Left renal pelvis (tissue), 4 donors: ENCODE measurements at places on chromosomes 6 and 20. TPM values are rescaled to one million over a fixed set of nuclear protein-coding genes. Genes with fewer than 3 reads are reported as not detected.

- no peak for DNase-seq
Measured at GRCh38 chr20:64035933-64036345, at the start of gene C20orf204. Gene C20orf204 (plus strand): TSS chr20:64036182. CDS start chr20:64036324, 142 bp downstream.

DNA sequence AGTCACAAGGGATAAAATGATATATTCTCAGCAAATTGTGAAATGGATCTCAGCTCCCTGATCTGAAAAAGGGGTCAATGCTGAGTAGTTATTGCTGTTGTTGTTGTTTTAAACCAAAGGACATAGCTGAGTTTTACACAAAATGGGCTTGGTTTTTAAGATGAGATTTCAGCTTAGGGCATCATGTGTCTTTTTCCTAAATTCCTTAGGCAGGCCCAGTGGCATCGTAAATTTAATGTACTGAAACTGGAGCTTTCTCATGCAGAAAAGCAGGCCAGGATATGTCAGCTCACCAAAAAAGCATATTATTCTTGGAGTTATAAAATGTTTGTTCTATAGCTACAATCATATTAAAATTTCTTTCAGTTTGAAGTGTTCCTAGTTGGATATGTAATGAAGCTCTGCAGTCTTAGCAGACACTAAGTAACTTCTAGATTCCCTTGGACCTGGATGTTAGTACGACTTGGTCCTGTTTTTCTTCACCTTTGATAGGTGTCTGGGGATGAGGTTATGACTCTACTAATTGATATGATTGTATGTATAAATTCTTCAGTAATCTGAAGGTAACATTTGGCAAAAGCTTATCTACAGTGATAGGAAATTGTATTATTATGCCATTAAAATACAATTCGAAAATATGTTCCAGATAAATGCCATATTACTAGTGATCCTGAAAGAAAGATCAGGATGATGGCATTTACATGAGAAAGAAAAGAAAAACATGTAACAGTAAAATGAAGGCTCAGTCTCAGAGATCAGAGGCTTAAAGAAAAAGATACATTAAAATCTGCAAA lies 663.3 kb downstream of the RFPL4B start:
- no peak for DNase-seq

GRCh38 chr20:44839481-44839880 lies 29.1 kb upstream of the RIMS4 start:
- DNase-seq, result no peak

- DNase-seq, result no peak
Measured at GRCh38 chr6:133843098-133843497, 45.8 kb upstream of the TCF21 start.

DNA sequence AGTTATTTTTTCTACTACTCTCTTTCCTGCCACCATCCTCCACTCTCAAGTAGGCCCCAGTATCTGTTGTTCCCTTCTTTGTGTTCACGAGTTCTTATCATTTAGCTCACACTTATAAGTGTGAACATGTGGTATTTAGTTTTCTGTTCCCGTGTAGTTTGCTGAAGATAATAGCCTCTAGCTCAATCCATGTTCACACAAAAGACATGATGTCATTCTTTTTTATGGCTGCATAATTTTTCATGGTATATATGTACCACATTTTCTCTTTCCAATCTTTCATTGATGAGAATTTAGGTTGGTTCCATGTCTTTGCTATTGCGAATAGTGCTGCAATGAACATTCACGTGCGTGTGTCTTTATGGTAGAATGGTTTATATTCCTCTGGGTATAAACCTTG lies 237.9 kb upstream of the FERMT1 start:
- DNase-seq, result no peak

CASS4 gene
- 0.63 TPM for polyA plus RNA-seq

UBD gene
- 2.0 TPM for polyA plus RNA-seq

GRCh38 chr6:108897371-108897770 lies 49.1 kb downstream of the ARMC2 start:
- DNase-seq, result no peak

TEAD3 gene
- polyA plus RNA-seq, result 44.4 TPM

CDH4 gene
- 8.1 TPM for polyA plus RNA-seq
